Hematopoietic multipotent progenitor cell treated with erythropoietin and hydrocortisone succinate and interleukin-3 and kit ligand, for 8 days (in vitro differentiated cells): ENCODE measurements at places on chromosomes 16 and 17.

GRCh38 chr17:70313086-70313852 lies 143.9 kb downstream of the KCNJ2 start:
- no peak for DNase-seq

GRCh38 chr17:75876938-75877751 lies 1.2 kb downstream of the TRIM47 start:
- no peak for DNase-seq

DNA sequence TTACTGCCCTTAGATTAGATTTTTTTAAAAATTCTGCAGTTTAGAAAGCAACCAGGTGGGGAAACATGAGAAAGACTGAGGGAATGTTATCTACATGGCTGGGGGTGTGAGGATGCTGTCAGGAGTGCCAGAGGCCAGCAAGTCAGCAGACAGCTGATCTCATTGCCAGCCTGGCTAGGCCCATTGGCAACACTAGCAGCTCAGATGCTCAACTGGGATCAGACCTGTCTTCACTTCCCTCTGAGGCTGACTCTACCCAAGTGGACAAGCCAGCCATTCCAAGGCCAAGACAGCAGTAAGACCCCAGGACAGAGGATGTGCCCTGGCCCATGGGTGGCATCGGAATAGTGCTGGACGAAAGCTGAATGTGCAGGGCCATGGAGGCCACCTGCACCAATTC lies 96.2 kb downstream of the TMEM132E start:
- no peak for DNase-seq

- no peak for DNase-seq
These were observed 23.1 kb upstream of the C1QTNF8 start for GRCh38 chr16:1119129-1119528.

DNA sequence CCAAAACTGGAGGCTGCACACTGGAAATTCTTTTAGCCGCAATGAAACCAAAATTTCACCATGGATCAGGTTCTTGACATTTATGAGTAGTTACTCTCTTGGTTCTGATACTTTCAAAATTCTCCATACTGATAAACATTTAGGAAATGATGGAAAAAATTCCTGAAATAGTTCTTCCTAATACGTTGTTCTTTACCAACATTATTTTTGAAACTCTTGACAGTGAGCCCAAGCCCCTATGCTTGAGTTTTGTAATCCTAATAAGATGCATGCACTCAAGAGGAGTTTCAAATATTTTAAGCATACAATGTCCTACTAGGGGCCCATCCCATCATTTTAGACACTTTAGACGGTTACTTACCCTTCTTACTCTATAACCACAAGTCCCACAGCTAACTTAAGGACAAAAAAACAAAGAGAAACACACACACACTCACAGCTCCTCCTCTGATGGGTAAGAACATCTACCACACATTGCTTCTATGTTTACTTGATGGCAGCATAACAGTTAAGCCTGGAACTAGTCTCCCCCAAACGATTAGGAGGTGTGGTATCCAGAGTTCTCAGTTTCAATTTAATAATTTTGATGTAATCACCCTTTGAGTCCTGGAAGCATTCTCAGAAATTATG lies 3.7 kb downstream of the VEZF1 start:
- no peak for DNase-seq

DNA sequence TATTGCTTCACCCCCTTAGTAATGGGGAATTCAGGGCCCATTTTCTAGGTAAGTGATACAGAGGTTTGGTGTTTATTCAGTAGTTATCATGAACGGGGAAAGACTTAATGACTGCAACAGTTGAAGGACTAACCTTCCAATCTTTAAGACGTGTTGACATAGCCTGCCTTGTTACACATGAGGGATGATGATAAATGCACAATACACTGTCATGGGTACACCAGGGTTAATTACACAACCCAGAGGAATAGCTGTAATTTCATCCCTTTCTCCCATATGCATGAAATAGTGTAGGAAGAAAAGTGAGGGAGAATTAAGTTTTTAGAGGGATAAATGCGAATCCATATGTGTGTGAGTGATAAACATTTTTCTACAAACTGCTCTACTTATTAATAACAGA lies 10.7 kb downstream of the MYH4 start:
- DNase-seq: no peak

DNA sequence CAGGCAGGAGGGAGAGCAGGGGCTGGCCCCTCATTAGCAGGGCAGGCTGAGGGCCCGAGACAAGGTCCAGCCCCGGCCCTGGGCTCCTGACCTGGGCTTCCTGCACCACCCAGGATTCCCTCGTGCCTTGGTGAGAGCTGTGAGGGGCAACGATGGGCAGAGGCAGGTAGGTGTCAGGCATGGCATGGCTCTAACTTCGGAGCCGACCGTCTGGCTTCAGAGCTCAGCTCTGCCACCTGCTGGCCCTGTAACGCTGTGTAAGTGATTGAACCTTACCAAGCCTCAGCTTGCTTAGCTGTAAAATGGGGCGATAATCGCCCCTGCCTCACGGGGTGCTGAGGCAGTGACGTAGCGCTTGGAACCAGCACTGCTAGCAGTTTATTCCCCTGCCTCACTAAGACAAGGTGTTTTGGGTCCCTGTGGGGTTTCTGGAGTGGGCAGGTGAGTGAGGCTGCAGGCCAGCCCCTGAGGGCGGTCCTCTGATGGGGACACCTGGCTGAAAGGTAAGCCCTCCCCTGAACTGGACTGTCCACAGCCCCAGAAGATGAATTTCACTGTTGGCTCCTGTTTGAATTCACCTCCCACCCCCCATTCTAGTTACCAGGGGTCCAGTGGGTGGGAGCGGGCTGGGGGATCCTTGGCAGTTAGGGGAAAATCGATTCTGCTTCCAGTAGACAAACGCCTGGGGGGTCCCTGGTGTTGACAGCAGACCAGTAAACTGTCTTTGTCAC lies 184.8 kb upstream of the GSE1 start:
- DNase-seq: peak; percentile 70

GRCh38 chr17:33725675-33726271 lies 432.7 kb upstream of the ASIC2 start:
- peak; percentile 31 for DNase-seq

- no peak for DNase-seq
These were observed 17.4 kb downstream of the NGFR start for GRCh38 chr17:49512296-49513043.

- DNase-seq: no peak
These were observed 13.0 kb downstream of the MGRN1 start for GRCh38 chr16:4637501-4638166.

GRCh38 chr16:56866955-56867830 lies 2.2 kb downstream of the SLC12A3 start:
- DNase-seq: peak; percentile 67

DNA sequence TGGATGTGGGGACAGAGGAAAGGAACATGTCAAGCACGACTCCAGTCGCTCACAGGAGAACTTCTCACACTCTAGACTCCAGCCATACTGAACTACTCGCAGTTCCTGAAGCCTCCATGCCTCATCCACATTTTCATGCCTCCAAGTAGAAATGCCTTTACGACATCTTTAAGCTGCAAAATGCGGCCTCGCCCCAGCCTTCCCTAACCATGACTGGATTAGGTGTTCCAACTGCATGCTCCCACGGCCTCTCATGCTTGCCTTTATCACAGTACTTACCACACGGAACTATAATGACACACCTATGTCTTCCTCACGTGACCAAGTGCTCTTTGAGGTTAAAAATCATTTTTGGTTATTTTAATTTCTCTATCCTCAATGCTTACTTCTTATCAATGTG lies 23.9 kb downstream of the SMG6 start:
- no peak for DNase-seq

GRCh38 chr17:31274252-31274651 lies 22.8 kb downstream of the OMG start:
- no peak for DNase-seq

- no peak for DNase-seq
These were observed 166.6 kb downstream of the CYLD start for GRCh38 chr16:50908468-50908867.

DNA sequence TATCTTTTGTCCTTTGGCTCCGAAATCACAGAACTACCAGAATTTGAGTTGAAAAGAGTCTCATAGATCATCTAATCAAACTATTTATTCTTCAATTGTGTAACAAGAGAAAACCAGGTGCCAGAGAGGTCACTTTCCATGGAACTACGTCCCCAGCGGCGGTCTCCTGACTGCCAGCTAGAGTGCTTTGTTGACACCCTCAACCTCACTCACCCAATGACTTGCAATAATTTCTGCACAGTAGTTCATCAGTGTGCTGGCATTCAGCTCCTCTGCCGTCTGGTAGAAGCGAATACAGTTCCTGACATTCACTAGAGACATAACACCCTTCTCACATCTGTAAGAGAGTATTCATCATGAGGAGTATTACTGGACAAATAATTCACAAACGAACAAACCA lies 54.2 kb downstream of the ANKFY1 start:
- DNase-seq: no peak

DNA sequence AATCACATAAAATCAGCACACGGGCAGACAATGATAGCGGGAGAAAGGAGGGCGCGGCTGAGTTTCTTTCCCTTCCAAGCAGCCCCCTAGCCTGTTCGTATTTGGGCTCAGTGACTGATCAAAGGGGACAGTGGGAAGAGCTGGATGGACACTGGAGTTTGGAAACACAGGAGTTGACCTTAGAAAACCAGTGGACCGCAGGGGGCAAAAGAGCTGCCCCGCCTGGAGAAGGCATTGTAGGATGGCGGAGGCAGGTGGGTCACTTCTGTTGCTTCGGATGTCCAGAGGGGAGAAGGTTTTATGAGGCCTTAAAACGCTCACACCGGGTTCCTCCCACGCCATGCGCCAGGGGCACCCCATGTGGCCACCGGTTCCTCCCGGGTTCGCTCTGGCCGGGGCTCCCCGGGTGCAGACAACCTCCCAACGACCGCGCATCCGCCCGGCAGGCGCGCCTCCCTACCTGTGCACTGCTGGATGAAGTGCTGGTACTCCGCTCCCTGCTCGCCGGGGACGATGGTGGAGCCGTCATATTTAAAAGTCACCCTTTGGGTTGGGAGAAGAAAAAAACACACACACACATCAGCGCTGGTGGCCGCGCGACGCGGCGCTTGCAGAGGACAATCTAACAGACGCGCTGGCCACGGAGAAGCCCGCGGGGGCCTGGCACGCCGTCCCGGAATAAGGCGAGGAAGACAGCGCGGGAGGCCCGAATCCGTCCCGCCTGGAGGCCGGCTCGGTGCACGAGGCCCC lies 662 bp downstream of the COTL1 start:
- DNase-seq: no peak

DNA sequence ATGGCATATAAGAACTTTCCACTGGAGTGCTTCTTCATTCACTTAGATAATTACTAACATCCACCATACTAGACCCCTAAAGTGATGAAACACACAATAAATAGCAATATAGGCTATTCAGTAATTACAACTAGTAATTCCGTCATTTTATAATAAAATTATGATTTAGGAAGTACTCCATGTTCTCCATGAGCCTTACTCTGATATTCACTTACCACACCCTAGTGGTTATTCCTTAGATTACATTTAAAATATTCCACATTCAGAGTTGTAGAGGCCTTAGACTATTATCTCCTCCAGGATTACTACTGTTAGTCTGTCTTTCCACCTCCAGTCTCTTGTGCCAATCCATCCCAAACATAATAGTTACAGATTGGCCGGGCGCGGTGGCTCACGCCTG lies 62.4 kb downstream of the STH start:
- peak; percentile 48 for DNase-seq

- DNase-seq: no peak
These were observed 6.2 kb downstream of the RARA start for GRCh38 chr17:40315206-40315605.

DNA sequence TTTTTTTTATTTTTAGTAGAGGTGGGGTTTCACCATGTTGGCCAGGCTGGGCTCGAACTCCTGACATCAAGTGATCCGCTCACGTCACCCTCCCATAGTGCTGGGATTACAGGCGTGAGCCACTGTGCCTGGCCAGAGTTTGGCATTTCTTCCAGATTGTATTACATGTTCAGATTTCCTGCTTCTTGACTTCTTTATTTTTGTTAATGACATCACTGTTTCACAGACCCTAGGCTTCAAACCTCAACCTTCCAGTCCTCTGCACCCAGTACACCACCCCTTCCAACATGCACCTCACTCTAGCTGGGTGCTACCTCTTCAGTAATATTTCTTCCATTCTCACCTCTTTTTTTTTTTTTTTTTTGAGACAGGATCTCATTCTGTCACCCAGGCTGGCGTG lies 53.6 kb upstream of the ZFHX3 start:
- no peak for DNase-seq

GRCh38 chr17:80423536-80424225 lies 8.7 kb downstream of the ENDOV start:
- DNase-seq: no peak

DNA sequence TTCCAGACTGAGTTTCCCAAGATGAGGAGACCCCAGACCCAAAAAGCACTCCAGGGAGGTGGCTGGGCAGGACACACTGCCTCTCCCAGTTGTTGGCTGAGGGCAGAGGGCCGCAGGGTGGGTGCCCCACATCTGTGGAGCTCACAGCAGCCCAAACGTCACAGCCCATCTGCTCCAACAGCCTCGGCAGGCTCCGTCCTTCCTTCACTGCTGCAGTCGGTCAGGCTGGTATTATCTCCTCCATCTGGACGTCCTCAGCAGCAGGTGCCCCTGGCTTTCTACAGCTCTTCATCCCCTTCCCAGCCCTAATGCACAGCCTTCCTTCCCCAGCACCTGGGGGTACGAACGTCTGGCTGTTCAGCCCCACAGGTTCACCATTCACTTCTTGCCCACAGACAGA lies 55.2 kb downstream of the PRMT7 start:
- DNase-seq: no peak

DNA sequence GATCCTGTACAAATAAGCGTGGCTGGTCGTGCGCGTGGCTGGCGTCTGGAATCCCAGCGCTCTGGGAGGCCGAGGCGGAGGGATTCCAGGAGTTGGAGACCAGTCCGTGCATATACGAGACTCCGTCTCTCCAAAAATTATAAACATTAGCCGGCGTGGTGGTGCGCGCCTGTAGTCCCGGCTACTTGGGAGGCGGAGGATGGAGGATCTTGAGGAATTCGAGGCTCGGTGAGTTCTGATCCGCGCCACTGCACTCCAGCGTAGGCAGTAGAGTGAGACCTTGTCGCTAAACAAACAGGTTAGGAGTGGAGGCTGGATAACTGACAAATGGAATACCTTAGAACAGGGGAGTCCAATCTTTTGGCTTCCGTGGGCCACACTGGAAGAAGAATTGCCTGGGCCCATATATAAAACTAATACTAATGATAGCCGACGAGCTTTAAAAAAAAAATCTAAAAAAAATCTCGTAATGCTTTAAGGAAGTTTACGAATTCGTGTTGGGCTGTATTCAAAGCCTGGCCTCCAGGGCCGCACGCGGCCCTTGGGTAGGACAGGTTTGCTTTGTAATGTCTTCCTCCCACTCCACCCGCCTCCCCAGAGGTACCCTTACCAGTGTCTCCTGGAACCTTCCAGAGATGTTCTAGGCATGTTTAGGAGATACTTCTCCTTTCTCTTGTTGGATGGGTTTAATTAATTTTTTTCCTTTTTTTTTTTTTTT lies 909 bp upstream of the RSL1D1 start:
- DNase-seq: no peak

DNA sequence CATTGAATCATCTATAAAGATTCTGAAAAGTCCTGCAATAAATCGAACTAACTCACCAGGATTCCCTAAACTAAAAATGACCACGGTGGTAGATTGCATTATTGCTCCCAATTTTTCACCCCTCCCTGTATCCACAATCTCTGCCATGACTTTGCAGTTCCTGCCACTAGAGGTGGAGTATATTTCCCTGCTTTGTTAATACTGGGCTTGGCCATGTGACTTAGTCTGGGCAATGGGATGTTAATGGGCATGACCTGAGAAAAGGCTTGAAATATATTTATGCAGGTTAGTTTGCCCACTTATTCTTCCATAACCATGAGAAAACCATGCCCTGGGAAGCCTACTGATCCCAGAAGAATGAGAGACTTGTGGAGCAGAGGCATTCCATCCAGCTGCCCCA lies 59.1 kb downstream of the NOG start:
- DNase-seq: no peak

GRCh38 chr16:48053418-48053745 lies 102.4 kb downstream of the ABCC12 start:
- no peak for DNase-seq
